ENCODE measurements at places on chromosomes 3 and 15. TPM values are rescaled to one million over a fixed set of nuclear protein-coding genes. Genes with fewer than 3 reads are reported as not detected.

DNA sequence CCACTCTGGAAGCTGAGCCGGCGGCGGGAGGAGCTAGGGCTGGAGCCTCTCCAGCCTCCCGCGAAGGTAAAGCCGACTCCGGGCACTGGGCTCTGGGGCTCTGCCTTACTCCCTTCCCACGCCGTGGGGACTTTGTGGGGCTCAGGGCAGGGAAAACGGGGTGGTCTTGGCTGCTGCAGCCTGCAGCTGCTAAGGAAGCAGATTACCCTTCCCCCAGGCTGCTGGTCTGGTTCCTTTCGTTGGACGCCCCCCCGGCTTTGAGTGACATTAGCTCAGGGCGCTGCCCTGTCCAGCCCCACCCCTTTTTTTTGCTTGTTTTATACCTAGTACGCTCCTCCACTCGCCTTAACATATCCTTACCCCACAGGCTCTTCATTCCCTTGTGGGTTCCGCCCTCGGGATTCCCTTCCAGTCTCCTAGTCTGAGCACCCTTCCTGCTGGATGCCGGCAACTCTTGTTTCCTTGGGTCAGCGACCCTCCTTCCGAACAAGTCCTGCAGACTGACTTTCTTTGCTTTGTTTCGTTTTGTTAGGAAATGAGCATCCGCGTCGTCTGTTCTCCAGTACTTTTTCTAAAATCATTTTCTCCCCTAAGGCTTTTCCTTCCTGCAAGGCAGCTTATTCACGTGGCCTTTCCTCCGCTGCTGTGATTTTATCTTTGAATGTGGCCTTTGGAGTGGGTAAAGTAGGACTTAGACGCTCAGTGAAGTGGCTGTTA, 551 bp downstream of the DNAJC13 start:
- peak; percentile 82 for DNase-seq

FGF12 gene
- 2.3 TPM for total RNA-seq

SLC6A6 gene
- 14.9 TPM for total RNA-seq

GRCh38 chr3:135758961-135759360, 206.6 kb upstream of the PPP2R3A start:
- no peak for DNase-seq

DNA sequence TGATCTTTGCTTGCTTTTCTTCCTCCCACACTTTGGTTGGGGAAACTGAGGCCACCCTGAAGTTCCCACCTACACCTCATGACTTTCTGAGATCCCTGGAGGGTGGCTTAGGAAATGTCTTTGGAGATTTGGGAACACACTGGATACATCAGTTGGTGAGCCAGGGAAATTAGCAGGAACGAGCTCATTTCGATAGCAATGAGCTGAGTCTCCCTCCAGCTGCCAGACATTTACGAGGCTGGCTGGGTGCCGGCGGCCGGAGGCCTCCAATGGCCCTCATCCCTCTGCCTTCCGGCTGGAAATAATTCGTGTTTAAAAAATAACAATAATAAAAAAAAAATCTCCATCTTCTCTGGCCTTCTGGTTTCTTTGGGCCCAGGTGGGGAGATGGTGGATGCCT, 38.8 kb downstream of the SMAD6 start:
- DNase-seq, result peak; percentile 73

DNA sequence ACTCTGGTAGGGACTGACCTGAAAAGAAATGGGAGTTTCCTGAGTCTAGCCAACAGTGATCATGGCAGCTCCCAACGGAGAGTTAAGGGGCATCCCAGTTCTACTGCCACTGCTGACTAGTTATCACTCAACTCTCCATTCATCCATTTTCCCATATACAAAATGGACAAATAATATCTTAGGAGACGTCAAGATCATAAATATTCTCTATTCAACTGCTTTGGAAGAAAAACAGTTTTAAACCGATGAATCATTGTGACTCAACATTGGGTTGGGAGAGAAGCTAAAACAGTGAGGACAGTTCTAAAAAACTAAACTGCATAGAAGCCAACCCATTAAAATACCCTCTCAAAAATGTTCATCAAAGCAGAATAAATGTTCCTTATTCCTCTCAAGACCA, 57.6 kb upstream of the CHRM5 start:
- DNase-seq, result no peak

GRCh38 chr3:125632597-125632996, 37.3 kb upstream of the OSBPL11 start:
- no peak for DNase-seq

SLTM gene
- 116 TPM for total RNA-seq

DNA sequence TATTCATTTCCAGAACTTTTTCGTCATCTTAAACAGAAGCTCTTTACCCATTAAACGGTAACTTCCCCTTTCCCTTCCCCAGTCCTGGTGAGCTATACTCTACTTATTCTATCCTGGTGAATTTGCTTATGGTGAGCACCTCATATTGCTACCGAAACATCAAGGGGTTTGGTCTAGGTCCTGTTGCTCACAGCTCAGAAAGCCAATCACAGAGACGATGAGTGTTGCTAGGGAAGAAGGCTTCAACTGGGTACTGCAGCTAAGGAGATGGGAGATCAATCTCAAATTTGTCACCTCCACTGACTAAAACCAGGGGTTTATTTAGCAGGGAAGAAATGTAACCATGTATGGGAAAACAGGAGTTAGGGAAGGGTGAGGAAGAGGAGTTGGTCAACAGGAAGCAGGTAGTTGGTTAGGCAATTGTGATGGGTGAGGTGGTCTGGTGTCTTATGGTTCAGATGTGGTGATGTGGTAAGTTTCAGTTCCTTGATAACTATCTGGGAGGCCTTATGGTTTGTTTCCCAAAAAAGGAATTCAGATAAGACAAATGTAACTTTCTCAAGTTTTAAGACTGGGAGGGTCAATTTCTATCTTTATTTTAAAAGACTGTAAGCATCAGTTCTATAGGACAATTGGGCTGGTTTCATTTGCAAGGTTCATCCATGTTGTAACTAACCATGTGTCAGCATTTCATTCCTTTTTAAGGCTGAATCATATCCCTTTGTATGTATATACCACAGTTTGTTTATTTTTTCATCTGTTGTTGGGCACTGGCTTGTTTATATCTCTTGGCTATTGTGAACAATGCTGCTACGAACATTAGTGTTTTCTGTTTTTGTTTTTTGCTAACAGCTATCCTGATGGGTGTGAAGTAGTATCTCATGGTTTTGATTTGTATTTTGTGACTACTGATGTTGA, 24.3 kb downstream of the ARHGAP11B start:
- no peak for DNase-seq

DNA sequence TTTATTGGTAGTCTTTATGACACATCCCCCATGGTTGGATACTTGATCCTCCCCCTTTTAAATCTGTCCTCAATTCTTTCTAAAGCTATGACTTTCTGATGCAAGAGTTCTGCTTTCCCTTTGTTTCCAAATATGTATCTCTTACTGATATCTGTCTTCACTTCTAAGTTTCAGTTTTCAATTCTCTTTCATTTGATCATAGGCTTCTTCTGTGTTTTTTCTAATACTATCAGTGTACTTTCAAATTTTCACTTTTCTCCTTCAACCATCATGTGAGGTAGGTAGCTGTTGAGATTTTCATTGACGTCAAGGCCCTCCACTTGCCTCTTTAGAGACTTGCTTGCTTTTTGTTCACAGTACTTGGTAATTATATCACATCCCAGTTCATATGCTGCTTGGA, 436.5 kb downstream of the CNTN4 start:
- DNase-seq, result no peak

MCTP2 gene
- total RNA-seq, result 7.6 TPM

DNA sequence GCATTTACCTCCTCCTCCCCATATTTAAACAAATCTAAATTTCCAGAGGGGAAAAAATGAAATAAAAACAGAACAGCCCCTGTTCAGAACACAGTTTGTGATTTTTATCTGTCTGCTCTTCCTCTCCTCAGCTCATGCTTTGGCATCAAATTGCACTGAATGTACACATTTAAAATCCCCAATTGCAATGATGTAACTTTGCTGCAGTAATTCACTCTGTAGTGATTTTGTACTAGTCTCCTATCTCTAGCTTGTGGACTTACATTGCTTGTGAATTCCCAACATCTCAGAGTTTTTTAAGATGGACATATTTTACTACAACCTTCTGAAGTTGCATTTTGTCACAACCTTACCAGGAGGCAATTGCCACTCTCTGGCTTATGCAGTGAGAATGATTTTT, 81.6 kb upstream of the ROBO2 start:
- no peak for DNase-seq

DNA sequence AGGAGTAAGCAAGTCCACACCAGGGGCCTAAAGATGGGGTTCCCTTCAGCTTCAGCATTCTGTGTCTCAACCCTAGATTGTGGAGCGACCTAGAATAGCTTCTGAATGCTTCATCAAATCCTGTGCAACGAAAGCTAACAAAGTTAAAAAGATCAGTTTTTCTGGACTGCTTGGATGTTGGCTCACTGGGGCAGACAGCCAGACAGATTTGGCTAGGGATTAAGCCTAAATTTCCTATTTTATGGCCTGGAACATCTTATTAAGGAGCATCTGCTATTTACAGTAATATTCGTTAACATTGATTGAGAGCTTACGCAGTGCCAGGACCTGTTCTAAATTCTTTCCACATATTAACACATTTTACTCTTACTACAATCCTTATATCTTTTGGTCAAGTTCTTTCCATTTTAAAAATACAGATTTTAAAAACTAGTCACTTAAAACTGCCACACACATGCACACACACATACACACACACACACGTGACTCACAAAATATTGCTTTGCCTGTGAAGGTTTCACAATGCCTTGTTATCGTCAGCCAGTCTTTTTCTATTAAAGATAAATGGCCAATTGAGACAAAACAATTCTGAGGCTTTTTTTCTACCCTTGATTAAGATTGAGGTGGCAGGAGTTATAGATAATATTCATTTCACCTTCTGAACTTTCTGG, 173.3 kb upstream of the SNTN start:
- no peak for DNase-seq

AP3S2 gene
- total RNA-seq, result 45.8 TPM

- no peak for DNase-seq
Observed at GRCh38 chr15:42035435-42035761, 14.6 kb upstream of the PLA2G4E start.
